Stimulated activated CD4-positive, alpha-beta T cell treated with anti-CD3 and anti-CD28 coated beads, Interleukin-1b, Interleukin-23, amount 100 ng/mL, for 24 hours (primary cell): ENCODE measurements at places on chromosomes 1 and 21.

DNA sequence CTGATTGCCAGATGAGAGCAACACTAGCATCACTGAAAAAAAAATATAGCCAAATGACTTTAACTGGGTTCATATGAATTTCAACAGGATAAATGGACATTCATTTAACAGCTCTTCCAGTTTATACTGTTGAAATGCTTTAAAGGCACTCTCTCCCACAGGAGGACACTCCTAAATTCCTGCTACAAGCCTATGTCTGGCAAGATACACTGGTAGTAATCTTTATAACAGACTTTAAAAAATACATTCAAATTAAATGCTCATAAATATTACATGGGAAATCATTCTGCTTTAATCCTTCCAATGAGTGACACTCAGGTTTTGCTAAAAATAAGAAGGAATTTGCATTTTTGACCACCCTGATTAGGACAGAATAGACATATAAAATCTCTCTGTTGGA lies 526.7 kb upstream of the ADAMTS5 start:
- no peak for DNase-seq

- no peak for DNase-seq
These were observed 17.0 kb downstream of the CAMK1G start for GRCh38 chr1:209600541-209600940.

DNA sequence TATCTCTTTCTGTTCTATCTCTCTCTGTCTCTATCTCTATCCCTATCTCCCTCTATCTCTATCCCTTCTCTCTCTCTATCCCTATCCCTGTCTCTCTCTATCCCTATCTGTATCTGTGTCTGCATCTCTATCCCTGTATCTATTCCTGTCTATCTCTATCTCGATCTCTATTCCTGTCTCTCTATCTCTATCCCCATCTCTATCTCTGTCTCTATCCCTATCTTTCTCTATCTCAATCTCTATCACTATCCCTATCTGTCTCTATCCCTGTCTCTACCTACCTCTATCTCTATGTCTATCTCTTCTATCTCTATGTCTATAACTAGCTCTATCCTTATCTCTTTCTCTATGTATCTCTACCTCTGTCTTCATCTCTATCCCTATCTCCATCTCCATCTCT lies 141.4 kb upstream of the KCNJ6 start:
- DNase-seq = no peak

DNA sequence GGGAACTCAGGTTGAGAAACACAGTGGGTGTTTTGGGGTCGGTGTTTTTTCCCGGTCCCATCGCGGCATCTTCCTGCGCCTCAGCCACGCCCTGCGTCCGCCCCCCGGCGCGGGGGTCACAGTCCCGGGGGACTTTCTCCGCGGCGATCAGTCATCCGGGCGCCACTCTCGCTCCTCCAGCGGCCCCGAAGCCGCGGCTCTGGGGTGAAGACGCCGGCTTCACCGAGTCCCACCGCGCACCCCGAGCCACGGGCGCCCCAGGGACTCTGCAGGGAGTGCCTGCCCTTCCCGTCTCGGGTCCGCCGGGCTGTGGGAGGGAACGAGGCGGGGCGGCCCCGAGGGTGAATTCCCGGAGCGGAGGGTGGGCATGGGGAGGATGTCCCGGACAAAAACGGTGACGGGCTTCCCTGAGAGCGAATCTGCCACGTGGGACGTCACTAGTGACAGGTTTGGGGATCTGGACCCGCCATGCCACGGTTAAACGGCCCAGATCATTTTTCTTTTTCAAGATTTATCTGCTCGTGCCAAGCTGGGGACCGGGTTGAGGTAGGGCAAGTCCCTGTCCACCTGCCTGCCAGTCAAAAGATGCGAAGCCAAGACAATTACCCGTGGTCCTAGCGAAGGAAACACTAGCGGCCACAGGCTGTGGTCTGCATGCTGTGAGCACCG lies 717 bp upstream of the BATF3 start:
- DNase-seq = no peak

DNA sequence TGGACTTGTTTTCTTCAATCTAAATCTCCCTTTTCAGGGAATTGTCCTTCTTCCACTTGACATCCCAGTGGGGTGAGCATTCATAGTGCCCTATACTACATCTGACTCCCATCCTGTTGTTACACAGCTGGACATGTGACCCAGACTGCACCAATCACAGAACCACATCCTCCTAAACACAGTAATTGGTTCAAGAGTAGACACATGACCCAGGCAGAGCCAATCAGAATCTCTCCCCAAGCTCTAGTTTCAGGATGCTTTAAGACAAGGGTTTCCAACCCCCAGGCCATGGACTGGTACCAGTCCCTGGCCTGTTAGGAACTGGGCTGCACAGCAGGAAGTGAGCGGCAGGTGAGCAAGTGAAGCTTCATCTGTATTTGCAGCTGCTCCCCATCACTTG lies 5.6 kb upstream of the DDOST start:
- DNase-seq = no peak

- DNase-seq = no peak
These were observed 27.5 kb upstream of the CASQ2 start for GRCh38 chr1:115796036-115796435.

DNA sequence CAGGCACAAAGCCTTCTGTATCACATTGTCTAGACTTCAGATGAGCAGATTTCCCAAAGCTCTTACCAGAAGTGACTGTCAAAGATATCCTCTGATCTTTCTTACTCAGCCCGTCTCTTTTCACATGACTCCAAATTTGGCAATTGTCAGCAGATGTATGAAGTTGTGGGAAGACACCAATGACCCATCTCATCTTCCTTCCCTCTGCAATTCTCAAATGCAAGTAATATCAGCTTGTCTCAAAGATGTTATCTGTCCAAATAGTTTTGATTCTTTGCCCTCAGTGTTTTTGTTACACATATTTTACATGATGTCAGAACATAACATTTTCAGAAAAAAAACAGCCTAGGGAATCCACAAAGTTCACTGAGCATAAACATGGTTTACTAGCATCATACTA lies 45.1 kb upstream of the RGS2 start:
- DNase-seq = no peak

DNA sequence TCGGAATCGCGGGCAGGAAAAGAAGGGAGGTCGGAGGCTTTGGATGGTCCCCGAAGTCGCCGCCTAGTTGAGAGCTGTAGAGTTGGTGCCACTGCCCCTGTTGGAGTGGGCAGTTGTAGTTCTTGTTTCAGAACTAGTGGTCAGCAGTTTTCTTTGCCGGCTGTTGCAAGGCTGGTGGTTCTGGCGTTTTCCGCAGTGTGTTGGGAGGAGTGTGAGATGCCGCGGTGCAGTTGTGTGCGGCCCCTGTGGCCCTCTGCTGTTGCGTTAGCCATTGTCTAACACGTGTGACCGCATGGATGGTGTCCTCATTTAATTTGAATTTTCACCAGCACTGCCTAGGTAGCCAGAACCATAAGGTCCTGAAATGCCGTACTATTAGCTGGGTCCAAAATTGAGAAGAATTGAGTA lies 1.4 kb downstream of the ARF1 start:
- DNase-seq = no peak

- DNase-seq = no peak
These were observed 735 bp upstream of the BRINP3 start for GRCh38 chr1:190478149-190479049.

DNA sequence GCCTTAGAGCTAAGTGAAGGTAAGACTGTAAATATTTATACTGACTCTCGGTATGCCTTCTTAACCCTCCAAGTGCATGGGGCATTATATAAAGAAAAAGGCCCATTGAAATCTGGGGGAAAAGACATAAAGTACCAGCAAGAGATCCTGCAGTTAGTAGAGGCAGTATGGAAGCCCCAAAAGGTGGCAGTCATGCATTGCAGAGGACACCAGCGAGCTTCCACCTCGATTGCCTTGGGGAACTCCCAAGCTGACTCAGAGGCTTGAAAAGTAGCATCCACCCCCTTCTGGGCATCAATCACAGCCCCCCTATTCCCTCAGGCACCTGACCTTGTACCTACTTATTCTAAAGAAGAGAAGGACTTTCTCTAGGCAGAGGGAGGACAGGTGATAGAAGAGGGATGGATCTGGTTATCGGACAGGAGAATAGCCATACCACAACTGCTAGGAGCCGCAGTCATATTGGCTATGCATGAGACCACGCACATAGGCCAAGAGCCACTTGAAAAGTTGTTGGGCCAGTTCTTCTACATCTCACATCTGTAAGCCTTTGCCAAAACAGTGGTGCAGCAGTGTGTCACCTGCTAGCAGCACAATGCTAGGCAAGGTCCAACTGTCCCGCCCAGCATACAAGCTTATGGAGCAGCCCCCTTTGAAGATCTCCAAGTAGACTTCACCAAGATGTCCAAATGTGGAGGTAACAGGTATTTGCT lies 19.4 kb downstream of the PLA2G2F start:
- DNase-seq = no peak

GRCh38 chr1:60425528-60425927 lies 352.0 kb upstream of the C1orf87 start:
- DNase-seq = no peak

GRCh38 chr1:157147906-157148700 lies 9.9 kb upstream of the ETV3 start:
- no peak for DNase-seq

DNA sequence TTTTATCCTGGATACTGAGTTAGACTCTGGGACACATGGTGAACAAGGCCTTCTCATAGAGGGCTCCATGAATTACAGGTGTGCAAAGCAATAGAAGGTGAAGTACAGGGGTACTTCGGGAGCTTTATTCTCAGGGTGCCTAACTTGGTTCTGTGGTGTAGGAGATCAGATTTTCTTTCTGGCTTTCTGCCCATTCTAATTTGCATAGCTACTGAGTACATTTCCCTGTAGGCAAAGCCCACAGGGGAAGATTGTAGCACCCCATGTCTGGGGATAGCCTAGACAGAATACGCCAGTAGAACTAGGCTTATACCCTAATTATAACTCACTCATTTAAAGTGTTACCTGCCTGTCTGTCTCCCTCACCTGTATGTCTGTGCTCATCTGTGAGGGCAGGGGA lies 49.7 kb downstream of the PGM1 start:
- no peak for DNase-seq

DNA sequence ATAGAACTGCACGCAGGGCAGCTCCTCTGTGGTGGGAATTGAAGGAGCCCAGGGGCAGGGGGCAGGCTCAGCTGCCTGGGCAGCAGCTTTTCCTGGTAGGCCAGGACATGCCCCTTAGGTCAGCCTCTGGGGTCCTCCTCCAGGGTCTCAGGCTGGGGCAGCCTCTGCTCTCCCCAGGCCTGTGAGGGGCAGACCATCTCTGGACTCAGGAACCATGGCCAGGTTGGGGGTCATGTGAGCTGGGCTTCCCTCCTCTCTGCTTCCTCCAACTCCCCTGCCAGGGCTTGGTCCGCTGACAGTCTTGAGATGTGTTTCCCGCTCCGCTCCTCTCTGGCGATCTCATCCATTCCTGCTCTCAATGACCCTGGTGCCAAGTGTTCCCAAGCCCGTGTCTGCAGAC lies 5.7 kb downstream of the C1orf210 start:
- DNase-seq = no peak

- DNase-seq = no peak
These were observed 35.8 kb upstream of the SOX13 start for GRCh38 chr1:204036882-204037655.

GRCh38 chr21:34574601-34575529 lies 40.0 kb downstream of the RCAN1 start:
- no peak for DNase-seq

DNA sequence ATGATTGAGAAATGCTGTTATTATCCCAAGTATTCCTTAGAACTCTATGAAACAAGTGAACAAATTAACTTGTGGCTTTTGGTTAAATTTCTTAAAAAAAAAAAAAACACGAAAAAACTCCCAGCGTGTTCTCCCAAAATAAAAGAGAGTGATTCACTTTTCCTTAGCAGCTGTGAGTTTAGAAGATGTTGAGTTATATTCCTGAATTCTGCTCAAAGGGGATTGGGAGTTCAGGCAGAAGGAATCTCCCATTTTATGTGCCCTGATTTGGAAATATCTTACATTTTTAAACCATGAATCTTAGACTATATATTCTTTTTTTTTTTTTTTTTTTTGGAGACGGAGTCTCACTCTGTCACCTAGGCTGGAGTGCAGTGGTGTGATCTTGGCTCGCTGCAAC lies 34.3 kb downstream of the SMG7 start:
- no peak for DNase-seq

GRCh38 chr21:32306021-32306780 lies 7.5 kb downstream of the MRAP start:
- no peak for DNase-seq

DNA sequence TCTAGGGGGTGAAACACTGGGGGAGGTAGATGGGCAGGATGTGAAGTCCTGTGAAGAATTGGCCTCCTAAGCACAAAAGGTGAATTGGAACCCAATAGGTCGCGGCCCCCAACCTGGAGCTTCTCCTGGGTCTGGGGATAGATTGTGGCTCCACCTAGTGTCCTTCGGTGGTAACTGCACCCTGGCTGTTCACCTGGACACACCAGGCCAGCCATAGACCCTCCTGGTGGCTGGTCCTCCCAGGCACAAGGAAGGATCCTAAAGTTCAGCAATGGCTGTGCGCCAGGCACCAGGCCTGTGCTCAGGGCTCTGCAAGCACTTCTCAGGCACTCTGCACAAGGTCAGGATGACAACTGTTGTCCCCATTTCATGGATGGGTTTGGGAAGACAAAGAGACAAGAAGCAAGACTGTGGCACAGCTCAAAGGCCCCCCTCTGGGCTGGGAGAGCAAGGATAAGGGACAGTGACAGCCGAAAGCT lies 13.5 kb downstream of the ESPN start:
- peak; percentile 50 for DNase-seq

DNA sequence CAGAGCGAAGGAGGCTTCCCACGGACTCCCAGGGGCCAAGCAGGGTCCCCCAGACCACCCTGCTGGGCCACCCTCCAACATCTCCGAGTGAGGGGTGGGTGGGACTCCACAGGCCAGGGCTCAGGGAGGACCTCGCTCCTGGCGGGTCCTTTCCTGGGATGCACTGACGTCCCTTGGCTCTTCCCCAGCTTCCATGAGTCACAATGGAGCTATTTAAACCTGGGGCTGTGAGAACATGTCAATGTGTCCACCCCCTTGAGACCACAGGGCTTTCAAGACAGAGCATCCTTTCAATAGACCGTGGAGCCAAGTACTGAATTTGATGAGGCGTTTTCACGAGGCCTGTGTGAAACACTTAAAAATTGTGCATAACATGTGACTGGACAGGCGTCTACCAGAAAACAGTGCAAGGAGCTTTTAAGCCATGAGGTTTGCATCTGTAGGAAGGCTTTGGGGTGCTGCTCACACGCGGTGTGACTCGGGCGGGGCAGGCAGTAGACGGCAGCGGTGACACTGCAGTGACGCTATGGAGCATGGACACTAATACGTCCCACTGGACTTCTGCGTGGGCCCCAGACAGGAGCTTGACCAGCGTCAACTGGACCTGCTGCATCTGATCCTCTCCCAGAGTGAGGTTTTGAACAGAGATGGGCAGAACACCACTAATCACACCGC lies 24.1 kb upstream of the NPHP4 start:
- no peak for DNase-seq

DNA sequence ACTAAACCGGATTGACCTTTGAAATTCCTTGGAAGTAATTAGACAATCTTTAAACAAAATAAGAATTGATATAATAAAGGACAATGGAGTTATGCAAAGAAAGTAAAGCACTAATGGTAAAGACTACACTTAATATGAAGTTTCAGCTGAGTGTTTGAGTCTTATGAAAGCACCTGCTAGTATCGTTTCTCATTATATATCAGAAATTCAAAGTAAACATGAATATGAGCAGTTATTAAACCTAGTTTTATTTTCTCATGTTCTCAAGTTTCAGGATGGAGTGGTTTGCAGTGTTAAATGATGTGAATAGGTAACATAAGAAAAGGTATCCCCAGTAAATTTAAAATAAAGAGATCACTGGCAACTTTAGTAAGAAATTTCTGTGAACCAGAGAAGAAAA lies 188.6 kb downstream of the ZP4 start:
- DNase-seq = no peak
